Activated T-helper 1 cell treated with anti-CD3 and anti-CD28 coated beads, Interleukin-2, amount 50 U/mL, for 16 hours (primary cell): ENCODE measurements at places on chromosomes 16 and 17.

DNA sequence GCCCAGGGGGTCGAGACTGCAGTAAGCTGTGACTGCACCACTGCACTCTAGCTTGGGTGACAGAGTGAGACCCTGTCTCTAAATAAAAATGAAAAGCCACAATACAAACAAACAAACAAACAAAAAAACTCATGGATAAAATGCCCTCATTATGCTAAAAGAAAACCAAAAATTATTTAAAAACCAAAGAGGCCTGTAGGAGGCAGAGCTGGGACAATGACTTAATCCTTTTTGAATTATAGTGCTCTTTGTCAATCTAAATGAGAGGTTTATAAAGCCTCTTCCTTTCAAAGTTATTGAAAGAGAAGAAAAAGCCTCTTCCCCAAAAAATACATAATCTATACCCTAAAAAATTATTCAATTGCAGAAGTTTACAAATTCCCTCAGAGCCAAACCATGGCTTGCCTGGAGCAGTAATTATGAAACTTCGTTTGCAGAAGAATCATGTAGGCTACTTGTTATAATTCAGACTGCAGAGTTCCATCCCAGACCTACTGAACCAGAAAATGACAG is 18.5 kb downstream of the CRLF3 start:
- DNase-seq: no peak

DNA sequence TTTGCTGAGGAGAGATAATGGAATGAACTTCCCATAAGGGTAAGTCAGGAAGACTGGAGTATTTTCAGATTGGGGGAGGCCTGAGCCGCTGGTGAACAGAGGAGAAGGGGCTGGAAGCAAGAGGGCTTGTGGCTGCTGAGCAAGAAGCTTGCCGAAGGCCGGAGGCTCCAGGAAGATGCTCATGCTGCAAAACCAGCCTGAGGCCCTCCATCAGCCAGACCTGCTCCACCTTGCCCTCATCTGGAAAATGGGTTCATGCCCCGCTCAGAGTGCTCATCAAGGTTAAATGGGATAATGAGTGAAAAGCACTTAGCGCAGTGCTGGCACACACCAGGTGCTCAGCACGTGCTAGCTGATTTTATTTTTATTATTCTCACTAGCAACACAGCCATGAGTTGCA is 5.5 kb upstream of the ASGR1 start:
- DNase-seq: no peak

DNA sequence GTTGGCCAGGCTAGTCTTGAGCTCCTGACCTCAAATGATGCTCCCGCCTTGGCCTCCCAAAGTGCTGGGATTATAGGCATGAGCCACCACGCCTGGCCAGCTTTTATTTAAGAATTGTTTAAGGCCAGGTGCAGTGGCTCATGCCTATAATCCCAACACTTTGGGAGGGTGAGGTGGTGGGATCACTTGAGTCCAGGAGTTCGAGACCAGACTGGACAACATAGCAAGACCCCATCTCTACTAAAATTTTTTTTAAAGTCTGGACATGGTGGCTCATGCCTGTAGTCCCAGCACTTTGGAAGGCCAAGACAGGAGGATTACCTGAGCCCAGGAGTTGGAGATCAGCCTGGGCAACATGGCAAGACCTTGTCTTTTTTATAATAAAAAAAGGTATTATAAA is 5.2 kb downstream of the PLXDC1 start:
- no peak for DNase-seq

DNA sequence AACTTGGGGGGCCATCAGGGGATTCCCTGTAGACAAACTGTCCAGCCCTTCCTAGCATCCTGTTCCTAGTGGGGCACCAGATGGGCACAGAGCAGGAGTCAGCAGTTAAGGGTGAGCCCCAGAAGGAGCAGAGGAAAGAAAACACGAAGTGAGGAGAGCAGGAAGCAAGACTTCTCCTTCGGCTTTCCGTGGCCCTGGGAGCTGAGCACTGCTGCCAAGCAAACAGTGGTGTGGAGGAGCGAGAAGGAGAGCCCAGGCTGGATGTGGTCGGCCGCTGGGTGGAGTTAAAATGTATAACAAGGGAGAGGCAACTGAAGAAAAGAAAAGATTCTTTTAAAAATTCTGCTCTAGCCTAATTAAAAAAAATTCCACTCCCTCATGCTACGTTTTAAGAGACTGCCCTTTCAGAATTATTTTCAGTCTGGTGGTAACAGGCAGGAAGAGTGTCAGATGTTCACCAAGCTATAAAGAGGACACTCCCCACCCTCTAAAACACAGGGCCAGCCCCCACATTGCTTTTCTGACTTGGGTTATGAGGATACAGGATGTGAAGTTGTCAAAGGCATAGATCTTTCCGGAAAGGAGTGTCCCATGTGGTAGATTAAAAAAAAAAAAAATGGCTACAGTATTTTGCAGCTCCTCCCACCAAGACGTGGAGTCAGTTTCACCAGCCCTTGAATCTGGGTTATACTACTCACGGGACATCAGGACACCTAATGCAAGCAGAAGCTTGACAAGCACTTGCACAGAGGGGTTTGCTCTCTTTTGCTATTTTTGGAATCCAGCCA is 74.9 kb upstream of the ZFHX3 start:
- no peak for DNase-seq

GRCh38 chr17:67491009-67491680 is 114.1 kb downstream of the PITPNC1 start:
- DNase-seq: no peak

DNA sequence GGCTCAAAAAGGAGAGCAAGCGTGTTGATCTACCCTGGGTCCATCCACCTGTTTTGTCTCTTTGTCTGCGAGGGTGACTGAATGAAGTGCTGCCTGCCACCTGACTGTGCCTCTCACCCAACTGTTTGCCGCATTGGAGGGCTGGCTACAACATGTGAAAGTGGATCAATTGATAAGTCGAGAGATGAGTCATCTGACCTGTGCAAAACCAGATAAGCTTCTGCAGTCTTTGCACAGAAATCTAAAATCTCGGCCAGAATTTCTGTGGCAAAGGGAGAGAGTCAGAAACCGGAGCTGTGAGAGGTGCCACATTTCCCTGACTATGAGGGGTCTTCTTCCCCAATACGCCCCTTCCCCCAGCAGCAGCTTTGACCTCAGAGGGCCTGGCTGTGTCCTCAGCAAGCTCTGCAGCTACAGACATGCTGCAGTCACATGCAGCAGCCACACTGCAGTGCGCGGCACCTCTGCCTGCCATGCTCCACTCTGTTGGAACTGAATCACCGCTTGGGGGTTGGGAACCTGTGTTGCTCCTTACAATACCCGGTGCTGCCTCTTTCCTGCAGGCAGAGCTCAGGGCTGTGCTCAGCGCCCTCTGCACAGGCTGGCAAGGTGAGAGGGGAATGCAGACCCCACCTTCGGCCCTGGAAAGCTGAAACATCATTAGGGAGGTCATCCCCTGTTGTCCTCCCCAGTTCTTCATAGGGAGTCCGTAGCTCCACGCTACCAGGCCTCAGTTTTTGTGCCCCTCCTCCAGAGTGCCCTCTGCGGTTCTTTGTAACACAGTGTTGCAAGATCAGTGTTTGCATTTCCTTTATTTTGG is 16.2 kb upstream of the HAS3 start:
- no peak for DNase-seq

DNA sequence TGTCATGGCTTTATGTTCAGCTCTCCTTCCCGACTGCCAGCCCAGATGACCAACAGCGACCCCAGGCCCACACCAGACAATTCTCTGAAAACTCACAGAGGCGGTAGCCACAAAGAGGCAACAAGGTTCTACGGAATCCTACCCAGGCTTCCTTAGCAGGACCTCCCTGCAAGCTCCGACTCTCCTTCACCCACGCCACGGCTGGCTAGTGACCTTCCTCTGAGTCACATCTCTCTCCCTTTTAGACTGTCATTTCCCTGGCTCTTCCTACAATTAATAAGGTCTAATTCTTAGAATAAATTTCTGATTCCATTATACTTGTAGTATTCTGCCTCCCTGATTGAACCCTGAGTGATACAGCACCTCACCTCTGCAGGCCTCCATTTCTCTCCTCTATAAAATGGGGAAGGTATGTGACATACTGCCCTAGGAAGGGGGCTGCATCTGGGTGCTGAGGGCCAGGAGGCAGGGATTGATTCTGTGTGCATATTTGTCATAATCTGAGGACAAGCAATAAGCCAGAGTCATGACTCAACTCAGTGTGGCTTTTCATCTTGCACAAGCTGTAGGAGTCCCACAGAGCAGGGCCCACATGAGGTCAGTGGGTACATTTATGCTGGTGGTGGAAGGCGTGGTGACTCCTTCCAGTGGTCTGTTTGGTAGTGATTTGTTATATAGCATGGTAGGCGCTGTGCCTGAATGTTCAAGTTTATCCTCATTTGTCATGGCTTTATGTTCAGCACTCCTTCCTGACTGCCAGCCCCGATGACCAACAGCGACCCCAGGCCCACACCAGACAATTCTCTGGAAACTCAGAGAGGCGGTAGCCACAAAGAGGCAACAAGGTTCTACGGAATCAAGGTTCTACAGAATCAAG is 46.2 kb downstream of the SMPD3 start:
- no peak for DNase-seq

- no peak for DNase-seq
Measured at GRCh38 chr17:75590849-75591721, 3.5 kb downstream of the MYO15B start.

DNA sequence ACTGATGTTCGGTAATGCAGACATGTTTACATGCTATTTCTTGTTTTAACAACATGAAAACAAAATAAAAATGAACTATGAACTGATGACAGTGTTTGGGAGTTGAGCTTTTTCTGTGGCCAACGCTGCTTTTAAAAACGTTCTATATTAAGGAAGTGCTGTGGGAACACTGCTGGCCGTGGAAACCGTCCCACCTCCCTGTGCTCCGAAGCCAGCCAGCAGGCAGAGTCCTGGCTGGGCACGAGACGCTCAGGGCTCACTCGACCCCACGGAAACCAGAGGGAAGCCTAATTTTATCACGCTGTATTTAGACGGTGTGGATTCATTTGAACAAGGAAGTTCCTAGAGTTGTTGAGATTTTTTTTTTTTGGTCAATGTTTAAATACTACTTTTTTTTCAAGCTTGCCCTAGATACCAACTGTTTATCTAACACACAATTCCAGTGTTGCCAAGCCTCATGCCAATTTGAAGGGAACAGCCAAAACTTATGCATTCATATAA is 25.8 kb downstream of the ADCY9 start:
- no peak for DNase-seq

GRCh38 chr17:422196-422930 is 69.8 kb upstream of the RPH3AL start:
- DNase-seq: no peak

GRCh38 chr17:71505981-71506380 is 614.8 kb upstream of the SOX9 start:
- DNase-seq: no peak

GRCh38 chr16:4663777-4664465 is 29.4 kb upstream of the NUDT16L1 start:
- DNase-seq: no peak

DNA sequence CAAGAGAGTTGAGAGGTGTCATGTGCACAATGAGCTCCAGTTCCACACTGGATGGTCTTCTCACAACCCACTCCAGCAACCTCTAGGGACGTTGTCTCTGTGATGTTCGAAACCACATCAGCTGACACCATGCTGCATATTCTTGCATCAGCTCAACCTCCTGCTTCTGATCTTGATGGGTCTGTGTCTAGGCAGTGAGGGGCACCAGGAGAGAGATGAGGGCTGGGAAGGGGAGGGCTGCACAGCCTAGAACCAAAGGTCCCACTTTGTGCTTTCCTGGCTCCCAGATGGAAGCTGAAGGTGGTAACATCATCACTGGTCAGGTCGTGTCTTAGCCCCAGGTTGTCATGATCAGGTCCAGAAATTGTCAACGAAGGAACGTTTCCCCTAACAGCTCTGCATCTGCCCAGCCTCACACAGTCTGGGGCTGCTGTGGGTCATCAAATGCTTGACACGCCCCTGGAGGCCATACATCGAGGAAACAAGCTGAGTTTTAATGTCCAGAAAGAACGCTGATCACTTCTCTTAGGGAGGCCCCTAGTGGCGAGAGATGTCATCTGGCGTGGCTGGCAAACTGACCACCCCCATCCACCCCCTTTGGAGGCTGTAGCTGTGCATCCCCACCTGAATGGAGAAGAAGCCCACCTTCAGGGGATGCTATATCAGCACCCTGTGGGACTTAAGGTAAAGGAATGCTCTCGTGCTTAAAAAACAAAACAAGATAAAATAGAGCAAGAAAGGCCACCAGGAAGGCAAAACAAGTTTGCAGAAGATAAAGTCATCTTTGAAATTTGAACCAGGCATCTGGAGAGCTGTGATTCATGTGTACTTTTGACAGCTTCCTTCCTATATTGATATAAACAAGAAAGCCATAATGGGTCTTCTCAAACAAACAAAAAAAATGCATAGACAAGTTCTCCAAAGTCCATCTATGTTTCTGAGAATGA is 58.3 kb downstream of the WIPI1 start:
- no peak for DNase-seq

DNA sequence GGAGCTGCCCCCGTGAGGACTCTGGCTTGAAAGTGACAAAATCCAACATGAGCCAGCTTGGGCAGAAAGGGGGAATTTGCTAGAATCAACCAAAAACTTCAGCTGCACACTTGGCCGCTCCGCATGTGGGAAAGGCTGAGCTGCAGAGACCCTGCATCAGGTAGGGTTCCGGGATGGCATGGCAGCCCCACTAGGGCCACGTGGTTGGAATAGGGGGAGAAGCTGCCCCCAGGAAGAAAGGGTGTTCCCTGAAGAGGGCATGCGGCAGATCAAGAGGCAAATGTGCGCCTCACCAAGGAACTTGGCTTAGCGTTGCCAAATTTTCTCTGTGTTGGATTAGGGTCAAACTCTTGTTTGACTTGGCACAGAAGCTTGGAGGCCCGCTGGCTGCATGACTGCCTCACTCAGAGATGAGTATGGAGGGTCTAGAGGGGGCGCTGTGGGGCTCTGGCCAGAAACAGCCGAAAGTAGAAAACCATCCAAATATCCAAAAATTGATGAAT is 29.2 kb upstream of the WFIKKN2 start:
- DNase-seq: no peak

GRCh38 chr16:9134739-9135138 is 43.3 kb downstream of the HAPSTR1 start:
- DNase-seq: peak; percentile 44

DNA sequence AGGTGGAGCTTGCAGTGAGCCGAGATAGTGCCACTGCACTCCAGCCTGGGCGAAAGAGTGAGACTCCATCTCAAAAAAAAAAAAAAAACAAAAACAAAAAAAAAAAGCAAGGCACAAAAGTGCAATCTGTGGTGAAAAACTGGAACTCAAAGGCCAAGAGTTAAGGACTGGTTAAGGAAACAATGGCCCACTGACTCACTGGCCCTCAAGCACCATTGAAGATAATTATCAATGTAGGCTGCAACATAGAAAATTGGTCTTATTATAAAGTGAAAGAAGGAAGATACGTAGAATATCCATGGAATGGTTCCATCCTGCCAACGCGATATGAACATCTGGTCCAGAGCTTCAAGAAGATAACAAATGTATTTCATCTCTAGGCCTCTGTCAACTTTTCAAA is 444.2 kb downstream of the SOX9 start:
- DNase-seq: no peak

DNA sequence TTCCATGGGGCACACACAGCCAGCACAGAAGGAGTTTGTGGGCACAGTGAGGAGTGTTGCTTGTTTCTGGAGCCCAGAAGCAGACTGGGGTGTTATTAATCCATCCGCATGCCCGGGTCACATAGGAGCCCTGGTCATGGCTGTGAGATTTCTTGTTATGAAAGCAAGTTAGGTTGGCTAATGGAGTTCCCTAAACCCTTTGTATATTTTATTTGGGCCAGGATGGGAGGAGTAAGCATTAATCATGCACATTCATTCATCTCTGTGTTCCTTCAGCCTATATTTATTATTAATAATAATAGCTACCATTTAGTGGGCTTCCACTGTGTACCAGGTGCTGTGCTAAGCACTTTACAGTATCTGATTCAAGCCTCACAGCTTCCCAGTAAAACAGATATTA is 200.6 kb upstream of the CDH5 start:
- no peak for DNase-seq

GRCh38 chr17:4329838-4330237 is 36.6 kb downstream of the UBE2G1 start:
- DNase-seq: no peak
